SJCRH30 (cell line): ENCODE measurements at places on chromosomes 1 and 21. TPM values are rescaled to one million over a fixed set of nuclear protein-coding genes. Genes with fewer than 3 reads are reported as not detected.

DNA sequence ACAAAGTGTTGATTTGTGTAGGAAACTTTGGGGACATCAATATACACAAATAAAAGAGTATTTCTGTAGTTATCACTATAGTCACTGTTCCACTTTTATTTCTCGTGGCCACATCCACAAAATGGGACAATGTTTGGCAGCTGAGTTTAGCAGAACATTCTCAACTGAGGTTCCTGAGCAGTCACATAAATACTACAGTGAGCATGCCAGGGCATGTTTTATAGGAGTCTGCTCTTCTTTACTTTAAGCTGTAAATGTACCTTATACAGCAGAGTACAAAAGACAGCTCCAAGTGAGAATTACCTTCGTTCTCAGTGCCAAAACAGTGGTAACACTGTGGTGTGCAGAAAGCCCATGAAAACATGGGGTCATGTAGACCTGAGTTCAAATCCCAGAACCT lies 5.0 kb downstream of the BTG3 start:
- no peak for DNase-seq

- DNase-seq, result no peak
These were observed 239.9 kb downstream of the DPYD start for GRCh38 chr1:97680894-97681293.

GRCh38 chr1:37305841-37306240 lies 168.5 kb upstream of the ZC3H12A start:
- DNase-seq, result no peak

DNA sequence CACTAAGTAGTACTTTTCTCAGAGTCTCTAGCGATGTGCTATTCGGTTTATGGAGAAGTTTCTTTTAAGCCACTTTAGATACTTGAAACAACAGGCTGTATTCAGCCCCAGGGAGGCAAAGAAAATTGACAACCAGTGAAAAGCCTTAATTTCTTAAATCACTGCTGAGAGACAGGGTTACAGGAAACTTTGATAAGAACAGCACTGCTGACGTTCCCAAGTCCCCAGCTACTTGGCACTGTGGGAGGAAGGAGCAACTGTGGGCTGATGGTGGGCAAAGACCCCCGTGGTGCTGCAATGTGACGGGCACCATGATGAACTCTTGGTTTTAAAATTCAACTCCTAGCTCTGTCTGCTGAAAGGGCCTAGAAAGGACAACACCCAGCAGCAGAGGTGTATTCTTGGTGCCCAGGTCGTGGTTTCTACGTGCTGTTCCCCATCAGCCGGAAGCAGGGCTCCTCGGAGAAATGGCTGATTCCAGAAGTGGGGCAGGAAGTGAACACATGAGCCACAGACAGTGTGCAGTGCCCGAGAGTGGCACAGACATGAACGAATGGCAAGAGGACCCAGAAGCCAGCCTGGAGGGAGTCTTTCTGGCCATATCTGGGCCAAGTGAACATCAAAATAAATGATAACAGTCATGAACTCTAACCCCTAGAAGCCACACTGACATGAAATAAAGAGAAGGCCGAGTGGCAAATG lies 5.3 kb downstream of the PTTG1IP start:
- DNase-seq, result no peak

GRCh38 chr21:45592626-45593134 lies 50.4 kb upstream of the SLC19A1 start:
- DNase-seq, result no peak

GRCh38 chr1:156136970-156137483 lies 16.4 kb upstream of the SEMA4A start:
- no peak for DNase-seq

GRCh38 chr1:46619656-46620258 lies 3.1 kb upstream of the MOB3C start:
- DNase-seq, result no peak

DNA sequence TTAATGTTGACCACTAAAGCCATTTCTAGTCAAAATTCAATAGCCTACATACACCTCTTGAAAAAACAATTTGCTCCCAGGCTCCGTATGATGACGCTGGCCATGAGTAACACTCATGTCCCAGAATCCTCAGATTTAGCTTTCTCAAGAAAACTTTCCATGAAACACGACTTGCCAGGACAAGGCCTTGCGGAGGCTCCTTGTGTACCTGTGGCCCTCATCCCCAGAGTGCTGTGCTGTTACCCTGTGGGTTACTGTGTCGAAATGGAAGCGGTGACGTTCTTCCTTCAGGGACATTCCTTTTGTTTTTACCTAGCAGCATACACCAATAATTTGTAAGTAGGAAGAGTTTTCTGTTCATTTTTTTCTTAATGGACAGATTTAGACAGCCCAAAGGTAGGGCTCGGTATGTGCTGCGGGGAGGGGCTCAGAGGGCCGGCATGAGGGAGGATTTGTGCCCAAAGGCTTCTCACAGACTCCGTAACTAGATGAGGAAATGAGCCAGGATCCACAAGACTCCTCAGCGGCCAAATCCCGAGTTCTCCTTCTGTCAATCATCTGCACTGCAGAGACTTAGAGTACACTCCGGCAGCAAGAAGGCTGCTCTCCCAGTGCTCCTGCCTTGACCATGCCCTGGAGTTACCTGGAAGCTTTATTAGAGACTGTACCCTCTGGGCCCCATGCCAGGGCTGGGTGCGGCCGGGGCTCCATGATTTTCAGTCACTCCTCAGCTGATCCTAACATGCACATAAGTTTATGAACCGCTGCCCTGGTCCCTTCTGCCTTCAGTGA lies 17.8 kb downstream of the GNG12 start:
- DNase-seq, result no peak

DNA sequence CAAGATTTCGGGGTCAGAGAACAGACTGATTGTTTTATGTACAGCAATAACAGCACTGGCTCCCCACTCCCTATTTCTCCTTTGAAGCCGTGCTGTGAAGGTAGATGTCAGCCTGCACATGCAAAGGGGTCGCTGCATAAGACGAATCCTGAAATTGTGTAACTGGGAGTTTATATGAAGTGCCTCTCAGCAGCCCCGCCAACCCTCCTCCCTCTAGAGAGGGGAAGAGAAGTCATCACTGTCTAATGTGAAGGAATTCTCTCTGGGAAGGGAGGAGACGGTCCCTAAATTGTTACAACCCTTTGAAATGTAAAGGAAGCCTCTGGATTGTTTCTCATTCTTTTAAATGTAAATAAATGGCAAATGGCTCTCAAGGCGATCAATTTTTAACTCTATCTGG lies 545.3 kb downstream of the PLA2G4A start:
- no peak for DNase-seq

LCE2B gene
- not detected in 2 replicates for total RNA-seq

DNA sequence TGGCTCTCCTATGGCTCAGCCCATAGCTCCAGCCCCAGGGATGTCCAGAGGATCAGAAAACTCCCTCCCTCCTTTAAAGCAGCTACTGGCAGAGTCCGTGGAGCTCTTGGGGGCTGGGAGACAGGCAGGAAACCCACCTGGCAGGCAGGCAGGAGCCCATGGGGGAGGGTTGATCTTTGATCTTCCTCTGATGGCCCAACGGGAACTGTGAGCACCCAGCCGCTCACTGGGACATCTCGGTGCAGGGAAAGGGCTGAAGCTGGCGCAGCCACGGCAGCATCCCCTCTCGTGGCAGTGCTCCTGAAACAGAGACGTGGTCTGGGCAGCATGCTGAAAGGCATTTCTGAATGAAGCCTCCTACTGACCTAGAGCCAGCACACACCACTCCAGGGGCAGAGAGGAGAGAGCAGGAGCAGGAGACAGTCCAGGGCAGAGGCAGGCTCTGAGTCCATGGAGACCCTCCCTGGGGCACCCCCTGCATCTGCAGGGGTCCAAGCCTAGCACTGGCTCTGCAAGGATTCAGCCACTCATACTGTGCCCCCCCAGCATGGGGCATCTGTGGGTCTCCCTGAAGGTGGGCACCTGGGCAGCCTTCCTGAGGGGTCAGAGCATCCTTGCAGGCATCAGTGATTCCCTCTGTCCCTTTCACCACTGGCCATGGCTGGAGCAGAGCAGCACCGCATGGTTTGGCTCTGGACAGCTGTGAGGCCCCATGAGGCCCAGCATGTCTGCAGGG lies 4.9 kb upstream of the SLX9 start:
- DNase-seq, result no peak

GRCh38 chr1:31663622-31664452 lies 19.2 kb upstream of the PEF1 start:
- peak; percentile 46 for DNase-seq

- DNase-seq, result no peak
These were observed at the start of gene VWA1 for GRCh38 chr1:1435106-1435903. Gene VWA1, plus strand, starts transcription at chr1:1435690. Its CDS starts 59 bp downstream, at chr1:1435749.

- DNase-seq, result no peak
These were observed 9.3 kb downstream of the HLX start for GRCh38 chr1:220888417-220888986.

DNA sequence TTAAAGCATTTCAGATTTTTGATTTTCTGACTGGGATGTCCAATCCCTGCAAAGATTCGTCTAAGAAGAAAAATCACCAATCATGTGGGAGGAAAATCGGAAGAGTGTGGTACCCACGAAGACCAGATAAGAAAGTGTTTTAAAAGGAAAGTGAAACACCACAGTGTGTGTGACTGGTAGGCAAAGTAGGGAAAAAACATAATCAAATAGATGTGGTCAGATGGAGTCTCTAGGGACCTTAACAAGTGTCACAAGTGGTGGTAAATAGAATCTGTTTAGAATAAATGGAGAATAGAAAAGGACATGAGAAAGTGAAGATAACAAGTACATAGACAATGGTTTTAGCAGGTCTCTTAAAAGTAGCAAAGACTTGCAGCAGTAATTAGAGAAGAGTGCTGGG lies 154.6 kb downstream of the SLC30A10 start:
- DNase-seq, result no peak

DNA sequence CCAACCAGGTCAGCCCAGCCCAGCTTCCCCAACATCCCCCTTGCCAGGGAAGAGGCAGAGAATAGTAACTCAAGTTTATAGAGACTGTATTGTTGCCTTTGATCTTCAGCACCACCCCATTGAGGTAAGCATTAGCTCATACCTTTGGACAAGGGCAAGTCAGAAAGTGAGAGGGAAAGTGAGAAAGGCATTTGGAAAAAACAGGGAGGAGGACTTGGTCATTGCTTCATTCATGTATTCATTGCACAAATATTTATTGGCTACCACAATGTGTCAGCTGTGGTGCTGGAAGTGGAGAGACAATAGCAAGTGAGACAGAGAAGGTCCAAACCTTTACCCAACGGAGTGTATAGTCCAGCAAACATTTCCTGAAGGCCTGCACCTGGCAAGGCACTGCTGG lies 561.2 kb downstream of the KIF26B start:
- DNase-seq, result peak; percentile 9

ZNF593OS gene
- total RNA-seq, result not detected in 2 replicates

LCE1F gene
- not detected in 2 replicates for total RNA-seq

LAMC2 gene
- 0.05 and 0.08 TPM in 2 replicates for total RNA-seq

TSSK3 gene
- total RNA-seq, result 1.0 and 1.2 TPM in 2 replicates

DNA sequence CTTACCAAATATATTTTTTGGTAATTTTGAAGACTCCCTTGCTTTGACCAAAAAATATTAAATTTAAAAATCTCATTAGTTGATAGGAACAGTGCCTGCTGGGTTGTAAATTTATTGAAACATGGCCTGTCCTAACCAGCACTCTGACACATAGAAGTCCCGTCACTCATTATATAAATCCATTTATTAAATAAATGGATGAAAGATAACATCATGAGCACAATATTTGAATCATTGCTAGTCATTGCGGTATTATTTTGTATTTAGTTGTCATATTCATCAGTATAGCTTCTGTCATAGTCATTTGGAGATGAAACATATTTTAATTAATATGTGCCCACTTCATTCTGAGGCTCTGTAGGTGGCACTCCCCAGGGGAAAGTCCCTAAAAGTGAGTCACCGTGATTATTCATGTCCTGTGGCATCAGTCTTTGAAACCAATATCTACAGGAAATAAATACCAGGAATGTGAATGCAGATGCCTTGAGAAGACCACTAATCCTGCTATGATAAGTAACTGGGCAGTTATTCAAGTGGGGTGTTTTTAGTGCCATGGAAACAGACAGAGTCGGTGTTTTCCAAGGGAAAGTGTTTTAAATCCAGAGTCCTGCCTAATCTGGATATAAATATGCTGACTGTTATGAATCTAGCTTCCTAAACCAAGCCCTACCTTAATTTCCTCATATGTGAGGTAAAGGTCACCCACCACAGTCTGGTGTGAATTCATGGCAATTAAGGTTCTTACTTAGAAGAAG lies 302.0 kb downstream of the DUSP10 start:
- peak; percentile 54 for DNase-seq

DNA sequence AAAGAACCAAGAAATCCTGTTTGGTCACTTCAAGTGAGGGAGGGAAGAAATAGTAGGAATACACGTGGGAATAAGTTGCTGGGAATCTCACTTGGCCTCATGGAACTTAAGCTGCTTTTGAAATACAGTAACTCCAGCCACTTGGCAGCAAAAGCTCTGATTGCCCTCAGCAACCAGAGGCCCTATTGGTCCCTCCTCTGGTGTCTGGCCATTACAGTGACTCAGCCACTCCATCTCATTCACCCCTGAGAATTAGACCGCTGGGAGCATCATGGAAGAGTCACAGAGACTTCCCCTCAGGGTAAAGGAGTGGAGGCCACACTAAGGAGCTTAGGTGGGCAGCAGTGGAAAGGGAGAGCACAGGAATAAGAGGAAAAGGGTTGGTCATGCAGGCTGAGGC lies 99.6 kb downstream of the ELAVL4 start:
- no peak for DNase-seq

- no peak for DNase-seq
These were observed 49.6 kb downstream of the MEGF6 start for GRCh38 chr1:3561702-3562101.

AMY1C gene
- 0.10 TPM in 1 of 2 replicates, not detected in the other for total RNA-seq

DNA sequence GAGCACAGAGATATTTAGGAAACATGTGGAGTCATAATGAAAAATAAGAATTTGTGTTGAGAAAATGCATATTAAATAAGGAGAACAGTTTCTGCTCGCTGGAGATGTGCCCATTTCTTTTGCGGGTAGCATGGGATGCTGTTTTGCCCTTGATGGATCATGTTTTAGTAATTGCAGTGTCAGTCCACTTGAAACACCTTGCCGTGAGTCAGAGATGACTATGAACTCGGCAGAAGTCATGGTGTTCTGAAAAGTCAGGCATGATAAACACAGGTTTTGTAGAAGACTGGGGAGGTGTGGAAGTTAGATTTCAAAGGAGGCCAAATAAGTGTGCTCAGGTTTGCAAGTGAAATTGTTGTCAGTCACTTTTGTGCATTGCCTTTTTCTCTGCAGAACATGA lies 315.0 kb upstream of the LRRC7 start:
- no peak for DNase-seq

GRCh38 chr1:119768778-119769177 lies at the start of gene HMGCS2:
Gene HMGCS2, minus strand, starts transcription at chr1:119768905. Its CDS starts 61 bp downstream, at chr1:119768844.
- DNase-seq, result no peak

MAP1LC3C gene
- 0.79 and 0.91 TPM in 2 replicates for total RNA-seq

DNA sequence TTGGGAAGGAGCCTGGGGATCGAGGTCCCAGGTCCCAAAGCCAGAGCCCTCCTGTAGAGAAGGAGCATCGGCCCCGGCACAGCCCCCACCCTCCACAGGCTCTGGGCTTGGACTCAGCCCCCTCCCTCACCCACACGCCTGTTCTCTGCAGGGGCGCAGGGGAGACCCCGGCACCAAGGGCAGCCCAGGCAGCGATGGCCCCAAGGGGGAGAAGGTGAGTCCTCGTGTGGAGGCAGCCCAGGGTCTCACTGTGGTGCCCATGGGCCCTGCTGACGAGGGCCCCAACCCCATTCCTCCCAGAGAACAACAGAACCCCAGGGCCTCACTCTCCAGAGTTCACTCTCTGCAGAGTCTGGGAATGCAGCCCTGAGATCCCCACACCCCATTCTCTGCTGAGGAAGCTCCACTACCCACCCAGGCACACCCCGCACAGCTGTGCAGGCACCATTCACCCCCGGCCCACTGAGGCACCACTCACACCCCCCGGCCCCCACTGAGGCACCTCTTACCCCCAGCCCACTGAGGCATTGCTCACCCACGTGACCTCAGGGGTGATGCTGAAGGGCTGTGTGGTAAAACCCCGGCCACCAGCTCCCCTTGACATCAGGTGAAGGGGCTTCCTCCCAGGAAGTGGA lies 21.8 kb downstream of the COL6A2 start:
- peak; percentile 0 for DNase-seq

PCP4 gene
- 15.8 and 20.6 TPM in 2 replicates for total RNA-seq
